Pancreas (tissue), 10 donors: ENCODE measurements at places on chromosomes 7 and 10.

- no peaks in the 10 kb centered on the region for H3K36me3 ChIP-seq
- no peaks in the 10 kb centered on the region for H3K4me1 ChIP-seq
- no peaks in the 10 kb centered on the region for H3K27me3 ChIP-seq
These were observed 258.0 kb upstream of the SP4 start for GRCh38 chr7:21169667-21170580.

- no peak for DNase-seq
- H3K27ac ChIP-seq, result peak overlapping the region; percentile 6
- no peaks in the 10 kb centered on the region for H3K36me3 ChIP-seq
- H3K4me1 ChIP-seq, result peaks cover 11% of the 10 kb centered on the region
These were observed 371.4 kb downstream of the KCNMA1 start for GRCh38 chr10:77266242-77266641.

DNA sequence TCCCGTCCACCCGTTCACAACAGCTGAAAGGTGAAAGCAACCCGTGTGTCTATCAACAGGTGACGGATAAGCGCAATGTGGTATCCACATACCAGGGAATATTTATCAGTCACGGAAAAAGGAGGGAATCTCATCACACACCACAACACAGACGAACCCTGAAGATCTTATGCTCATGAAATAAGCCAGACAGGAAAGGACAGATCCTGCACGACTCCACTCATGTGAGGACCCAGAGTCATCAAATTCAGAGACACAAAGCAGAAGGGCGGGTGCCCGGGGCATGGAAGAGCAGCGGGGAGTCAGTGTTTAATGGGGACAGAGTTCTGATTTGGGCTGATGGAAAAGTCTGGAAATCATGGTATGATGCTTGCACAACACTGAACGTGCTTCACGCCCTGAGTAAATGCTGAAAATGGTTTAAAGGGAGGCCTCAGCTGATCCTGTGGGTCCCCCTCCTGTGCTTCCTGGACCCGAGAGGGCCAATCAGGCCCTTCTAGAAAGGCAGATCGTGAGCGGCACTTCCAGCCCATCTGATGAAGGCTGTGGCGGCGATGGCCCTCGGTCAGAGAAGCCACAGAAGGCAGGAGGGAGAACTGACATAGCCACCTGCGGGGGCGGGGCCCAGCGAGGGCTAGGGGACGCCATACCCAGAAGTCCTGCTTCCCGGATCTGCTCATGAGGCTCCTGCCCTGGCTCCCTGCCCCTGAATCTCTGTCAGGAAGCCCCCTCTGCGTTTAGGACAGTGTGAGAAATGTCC, 19.1 kb downstream of the WDR86 start:
- H3K36me3 ChIP-seq, result no peaks in the 10 kb centered on the region
- no peak overlapping the region for H3K4me3 ChIP-seq
- H3K4me1 ChIP-seq, result no peaks in the 10 kb centered on the region
- no peak overlapping the region for H3K27ac ChIP-seq

GRCh38 chr10:28355376-28355775, 52.5 kb upstream of the MPP7 start:
- no peaks in the 10 kb centered on the region for H3K36me3 ChIP-seq
- H3K27ac ChIP-seq, result no peak overlapping the region
- DNase-seq, result no peak
- no peaks in the 10 kb centered on the region for H3K4me1 ChIP-seq
- no peaks in the 10 kb centered on the region for H3K27me3 ChIP-seq

DNA sequence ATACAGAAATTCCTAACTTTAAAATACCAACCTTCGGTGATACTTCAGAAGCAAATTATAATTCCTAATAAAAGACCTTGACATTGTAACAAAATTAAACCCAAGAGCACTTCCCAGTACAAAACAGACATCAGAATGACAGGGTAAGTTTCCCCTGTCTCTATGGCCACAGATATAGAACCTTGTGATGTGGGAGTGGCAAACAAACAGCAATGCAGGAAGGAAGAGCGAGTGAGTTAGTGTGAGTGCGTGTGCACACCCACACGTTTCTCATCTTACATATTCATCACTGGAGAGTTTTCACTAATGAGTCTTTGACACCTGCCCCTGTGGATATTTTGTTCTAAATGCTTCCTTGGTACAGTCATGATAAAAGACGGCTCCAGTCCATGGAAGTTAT, 72.2 kb downstream of the VWC2 start:
- no peak overlapping the region for H3K27ac ChIP-seq
- H3K4me3 ChIP-seq, result no peak overlapping the region
- no peaks in the 10 kb centered on the region for H3K36me3 ChIP-seq

DNA sequence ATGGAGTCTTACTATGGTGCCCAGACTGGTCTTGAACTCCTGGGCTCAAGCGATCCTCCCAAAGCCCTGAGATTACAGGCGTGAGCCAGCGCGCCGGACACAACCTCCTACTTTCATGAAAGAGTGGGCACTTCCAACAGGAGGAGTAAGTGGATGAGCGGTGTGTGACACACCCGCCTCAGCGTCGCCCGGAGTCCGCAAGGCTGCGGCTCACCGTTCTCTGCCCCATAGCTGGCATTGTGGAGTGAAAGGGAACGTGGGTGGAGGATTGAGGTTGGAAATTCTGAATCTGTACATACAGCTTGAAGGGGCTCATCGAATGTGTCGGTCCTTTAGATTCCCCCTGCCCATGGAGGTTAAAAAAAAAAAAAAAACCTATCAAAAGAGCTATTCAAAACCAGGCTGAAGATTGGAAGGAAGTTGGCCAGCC, 524 bp upstream of the PRXL2A start:
- DNase-seq, result no peak
- peak overlapping the region; percentile 68 for H3K4me3 ChIP-seq
- no peaks in the 10 kb centered on the region for H3K4me1 ChIP-seq
- peak overlapping the region; percentile 77 for H3K27ac ChIP-seq
- no peaks in the 10 kb centered on the region for H3K36me3 ChIP-seq
- no peaks in the 10 kb centered on the region for H3K27me3 ChIP-seq

DNA sequence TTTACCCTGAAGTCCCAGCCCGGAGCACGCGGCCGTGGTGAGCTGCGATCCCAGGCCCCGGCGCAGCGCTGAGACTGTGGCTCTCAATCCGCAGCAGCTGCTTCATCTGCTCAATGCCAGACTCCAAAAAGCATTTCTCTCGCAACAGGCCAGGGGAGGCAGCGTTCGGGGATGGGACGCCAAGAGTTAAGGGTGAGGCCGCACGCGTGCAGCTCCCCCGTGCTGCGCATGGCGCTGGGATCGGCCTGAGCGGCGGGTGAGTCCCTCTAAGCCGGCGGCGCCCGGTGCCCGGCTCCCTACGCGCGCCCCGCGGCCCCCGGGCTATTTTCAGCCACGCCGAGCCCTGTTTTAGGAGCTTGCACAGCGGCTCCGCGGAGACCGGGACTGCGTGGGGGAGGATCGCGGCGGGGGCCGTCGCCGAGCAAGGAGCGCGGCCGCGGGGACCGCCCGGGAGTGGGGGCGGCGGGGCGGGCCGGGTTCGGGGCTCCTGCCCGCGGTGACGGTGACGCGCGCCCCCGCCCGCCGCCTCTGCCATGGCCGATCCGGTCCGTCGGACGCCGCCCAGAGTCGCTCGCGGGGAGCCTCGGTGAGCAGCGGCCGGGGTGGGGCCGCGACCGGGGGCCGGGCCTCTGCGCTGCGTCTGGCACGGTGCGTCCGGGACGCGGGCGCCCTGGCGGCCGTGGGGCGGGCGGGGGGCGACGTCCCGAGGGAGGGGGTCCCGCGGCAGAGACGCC, 29.4 kb upstream of the JAKMIP3 start:
- no peaks in the 10 kb centered on the region for H3K36me3 ChIP-seq
- no peak overlapping the region for H3K27ac ChIP-seq

DNA sequence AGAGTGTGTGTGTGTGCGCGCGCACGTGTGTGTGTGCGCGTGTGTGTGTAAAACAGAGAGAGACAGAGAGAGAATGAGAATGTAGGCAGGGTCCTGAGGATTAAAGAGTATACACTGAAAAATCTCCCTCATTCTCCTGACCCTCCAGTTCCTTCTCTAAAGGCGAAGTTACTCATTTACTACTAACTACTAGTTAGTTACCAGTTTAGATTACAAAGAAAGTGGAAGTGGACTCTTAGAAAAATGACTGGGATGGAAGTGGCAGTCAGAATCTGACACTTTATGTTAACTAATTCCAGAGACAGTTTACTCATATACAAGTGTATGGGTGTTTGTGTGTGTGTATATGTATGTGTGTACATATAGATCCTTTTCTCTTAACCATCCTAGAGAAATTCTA, 146.5 kb upstream of the LRRN3 start:
- H3K27me3 ChIP-seq, result no peaks in the 10 kb centered on the region
- H3K27ac ChIP-seq, result no peak overlapping the region
- H3K36me3 ChIP-seq, result no peaks in the 10 kb centered on the region
- H3K4me3 ChIP-seq, result no peak overlapping the region

- H3K36me3 ChIP-seq, result no peaks in the 10 kb centered on the region
- H3K4me1 ChIP-seq, result no peaks in the 10 kb centered on the region
- peak; percentile 3 for DNase-seq
- no peak overlapping the region for H3K4me3 ChIP-seq
- no peaks in the 10 kb centered on the region for H3K27me3 ChIP-seq
- H3K27ac ChIP-seq, result no peak overlapping the region
These were observed 33.0 kb downstream of the RASGEF1A start for GRCh38 chr10:43233601-43234430.
